ENCODE measurements at places on chromosomes 7 and 10. TPM values are rescaled to one million over a fixed set of nuclear protein-coding genes. Genes with fewer than 3 reads are reported as not detected.

Gene ABCA13
- total RNA-seq, result 0.16 TPM

Gene UPK3BL2
- total RNA-seq, result 1.4 TPM

Gene TRPV5
- total RNA-seq, result 0.31 TPM

Gene UNCX
- total RNA-seq, result not detected

Gene OPALIN
- not detected for total RNA-seq

Gene PDZD8
- 28.1 TPM for total RNA-seq

Gene PRSS37
- not detected for total RNA-seq

Gene CPA2
- not detected for total RNA-seq

Gene FFAR4
- total RNA-seq, result not detected

Gene RASA4
- total RNA-seq, result 30.4 TPM

Gene CYTH3
- 35.6 TPM for total RNA-seq

Gene LRRC18
- total RNA-seq, result not detected

Gene SPDYE2B
- not detected for total RNA-seq

Gene ZNF518A
- 56.0 TPM for total RNA-seq

Gene C10orf143
- total RNA-seq, result 1.1 TPM

Gene FAM241B
- total RNA-seq, result 10.1 TPM

Gene HPSE2
- total RNA-seq, result not detected

Gene ADIRF
- not detected for total RNA-seq

Gene RAB19
- not detected for total RNA-seq

Gene NUTM2B
- 2.3 TPM for total RNA-seq

Gene AZGP1
- not detected for total RNA-seq

Gene SUN3
- not detected for total RNA-seq

Gene SEMA3A
- total RNA-seq, result 46.8 TPM

Gene CHAT
- total RNA-seq, result 0.62 TPM

Gene OR6B1
- total RNA-seq, result not detected

Gene ASZ1
- total RNA-seq, result not detected

Gene AKR1D1
- not detected for total RNA-seq

Gene IFIT1B
- 2.0 TPM for total RNA-seq

Gene TFR2
- 5.3 TPM for total RNA-seq

Gene RELN
- 34.2 TPM for total RNA-seq

Gene CCL26
- not detected for total RNA-seq

Gene ADAMTS14
- total RNA-seq, result 0.16 TPM

Gene AMZ1
- 2.2 TPM for total RNA-seq

Gene ZPBP
- 0.47 TPM for total RNA-seq

Gene MPLKIP
- total RNA-seq, result 13.4 TPM

Gene SYT15
- total RNA-seq, result 0.47 TPM

Gene ZNF786
- 12.6 TPM for total RNA-seq

Gene SKIDA1
- 9.4 TPM for total RNA-seq

Gene CDK14
- total RNA-seq, result 123 TPM

Gene SMKR1
- total RNA-seq, result 2.3 TPM

Gene KAZALD1
- total RNA-seq, result 1.4 TPM

Gene CALHM3
- total RNA-seq, result not detected

Gene CAMK2B
- total RNA-seq, result 96.1 TPM

Gene SH2D4B
- 1.4 TPM for total RNA-seq

Gene NUDT5
- total RNA-seq, result 22.0 TPM

Gene CALN1
- total RNA-seq, result 45.5 TPM

Gene FAM107B
- total RNA-seq, result 82.8 TPM

Gene ANKRD30A
- total RNA-seq, result not detected

Gene EN2
- not detected for total RNA-seq

Gene PVRIG
- total RNA-seq, result not detected
